ENCODE measurements at places on chromosomes 7 and 10.

DNA sequence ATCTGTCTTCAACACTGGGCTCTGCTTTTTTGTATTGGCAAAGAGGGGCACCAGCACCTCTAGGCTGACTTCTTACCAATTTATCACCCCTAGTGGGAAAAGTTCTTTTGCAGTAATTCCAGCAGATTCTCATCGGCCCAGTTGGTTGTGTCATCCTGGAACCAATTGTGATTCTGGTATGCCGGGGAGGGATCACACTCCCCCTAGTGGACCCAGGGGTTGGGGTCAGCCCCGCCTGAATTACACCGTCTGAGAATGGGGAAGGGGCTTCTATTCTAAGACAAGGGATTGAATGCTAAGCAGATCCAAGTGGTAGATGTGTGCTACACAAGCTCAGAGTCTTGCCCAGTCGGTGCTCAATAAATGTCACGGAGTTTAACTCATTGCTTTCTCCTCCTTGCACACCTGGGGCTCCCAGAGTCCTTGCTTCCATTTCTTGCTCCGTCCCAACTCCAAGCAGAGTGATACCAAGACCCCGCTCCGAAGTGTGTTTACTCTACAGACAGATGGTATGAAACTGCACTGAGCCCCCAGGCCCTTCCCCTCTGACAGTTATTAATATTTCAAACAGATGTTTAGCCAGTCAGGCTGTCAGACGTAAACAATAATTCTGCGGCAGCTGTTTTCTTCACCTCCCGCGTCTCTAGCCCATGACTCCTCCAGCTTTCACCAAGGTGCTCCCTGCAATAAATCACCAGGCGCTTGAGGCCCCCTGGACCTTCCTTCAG lies 71.9 kb downstream of the C10orf105 start:
- DNase-seq: no peak

DNA sequence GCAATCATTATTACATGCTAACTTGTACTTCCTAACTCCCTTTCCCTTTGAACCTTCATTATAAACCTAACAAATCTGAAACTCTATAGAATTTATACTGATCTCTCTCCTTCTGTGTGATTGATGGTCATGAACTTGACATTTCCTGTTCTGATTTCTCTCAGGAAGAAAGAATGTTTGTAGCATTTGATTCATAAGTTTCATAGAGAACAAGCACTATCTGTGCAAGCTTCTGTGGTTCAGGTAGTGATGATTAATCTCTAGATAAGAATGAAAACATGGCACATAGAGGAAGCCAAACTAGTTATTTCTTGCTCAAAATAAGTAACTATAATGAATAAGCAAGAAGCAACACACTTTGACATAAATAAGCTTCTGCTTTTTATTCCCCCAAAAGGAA lies 34.2 kb downstream of the TFPI2 start:
- no peak for DNase-seq

DNA sequence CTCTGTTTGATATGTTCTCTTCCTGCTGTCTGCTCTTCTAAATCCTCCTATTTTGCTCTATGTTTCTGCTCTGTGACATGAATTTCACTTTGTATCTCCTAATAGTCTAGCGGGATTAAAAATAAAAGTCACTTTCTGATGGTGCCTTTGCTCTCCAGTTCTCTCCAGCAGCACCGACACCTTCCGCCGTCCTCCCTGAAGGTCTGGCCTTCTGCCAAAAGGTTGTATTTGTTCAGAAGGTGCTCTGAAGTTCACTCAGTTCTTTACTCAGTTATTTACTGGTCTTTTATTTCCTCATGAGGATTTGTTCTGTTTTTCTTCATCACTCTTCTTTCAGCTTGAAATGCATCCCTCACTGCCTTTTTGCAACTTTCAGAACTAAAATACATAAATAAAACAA lies 11.2 kb upstream of the EPHA1 start:
- DNase-seq: no peak

DNA sequence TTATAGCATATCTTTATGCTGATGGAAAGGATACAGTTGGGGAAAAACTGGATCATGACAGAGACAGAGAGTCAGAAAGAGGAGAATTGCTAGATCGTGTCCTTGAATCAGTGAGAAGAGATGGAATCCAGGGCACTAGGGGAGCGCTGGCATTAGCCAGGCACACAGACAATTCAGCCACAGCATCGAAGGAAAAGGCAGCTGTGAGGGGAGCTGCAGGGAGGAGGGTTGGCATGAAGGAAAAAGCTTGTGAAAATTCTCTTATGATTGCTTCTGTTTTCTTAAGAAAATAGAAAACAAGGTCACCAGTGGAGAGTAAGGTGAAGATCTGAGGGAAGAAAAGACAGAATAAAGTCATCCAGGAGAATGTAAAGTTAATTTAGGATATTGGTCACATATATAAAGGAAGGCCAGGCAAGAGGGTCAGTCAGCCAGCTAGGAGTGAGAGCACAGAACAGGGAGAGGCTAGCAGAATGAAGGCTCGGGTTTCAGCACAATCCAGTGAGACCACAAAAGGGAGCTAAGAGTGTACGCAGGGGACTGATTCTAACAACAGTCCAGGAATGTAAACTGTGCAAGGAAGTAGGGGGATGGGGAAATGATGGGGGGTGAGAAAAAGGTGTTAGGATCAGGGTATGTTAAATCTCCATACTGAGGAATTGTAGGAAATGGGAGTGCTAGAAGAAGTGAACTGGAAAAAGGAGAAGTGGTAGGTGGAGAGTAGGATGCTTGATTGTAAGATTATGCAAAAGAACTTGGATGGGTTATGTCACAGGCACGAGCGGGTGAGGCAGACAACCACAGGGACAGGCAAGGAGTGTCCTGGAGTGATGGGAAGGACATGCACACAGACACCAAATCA lies 112.0 kb downstream of the RNF32 start:
- DNase-seq: no peak

- DNase-seq: no peak
These were observed 53.6 kb downstream of the PIK3AP1 start for GRCh38 chr10:96666741-96667140.

DNA sequence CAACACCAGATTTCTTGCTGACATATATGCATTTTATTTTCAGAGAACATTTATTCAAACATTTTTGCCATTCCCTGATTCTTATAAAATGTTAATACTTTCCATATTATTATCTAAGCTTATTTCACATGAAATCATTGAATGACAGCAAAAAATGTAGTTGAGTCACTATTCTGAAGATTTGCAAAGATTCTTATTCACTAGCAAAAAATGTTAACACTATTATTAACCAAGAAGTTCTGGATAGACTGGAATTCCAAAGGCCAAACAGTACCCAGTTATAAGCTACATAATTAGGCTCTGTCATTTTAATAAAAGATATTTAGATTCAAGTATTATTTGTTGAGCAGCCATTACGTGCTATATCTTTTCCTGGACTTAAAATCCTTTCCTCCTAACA lies 4.3 kb downstream of the GSTO2 start:
- no peak for DNase-seq

GRCh38 chr7:36684954-36685353 lies 39.3 kb downstream of the AOAH start:
- DNase-seq: no peak

- DNase-seq: no peak
These were observed 25.5 kb downstream of the JAZF1 start for GRCh38 chr7:28155019-28155660.

DNA sequence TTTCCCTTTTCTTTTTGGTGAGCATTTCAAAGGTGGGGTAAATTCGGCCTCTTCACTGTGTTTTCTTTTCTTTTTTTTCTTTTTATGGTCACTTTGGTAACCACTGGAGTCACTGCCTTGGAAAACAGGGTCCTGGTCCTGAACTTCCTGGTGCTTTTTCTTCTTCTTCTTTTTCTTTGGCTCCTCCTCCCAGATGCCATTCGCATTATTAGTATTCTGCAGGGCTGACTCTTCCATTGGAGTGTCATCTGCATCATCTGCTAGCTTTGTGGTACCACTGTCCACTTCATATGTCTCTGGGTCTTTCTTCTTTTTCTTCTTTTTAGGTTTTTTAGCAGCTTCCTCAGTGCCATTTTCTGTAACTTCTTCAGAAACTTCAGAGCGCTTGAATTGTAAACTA lies 10.5 kb downstream of the POLR1F start:
- DNase-seq: no peak

DNA sequence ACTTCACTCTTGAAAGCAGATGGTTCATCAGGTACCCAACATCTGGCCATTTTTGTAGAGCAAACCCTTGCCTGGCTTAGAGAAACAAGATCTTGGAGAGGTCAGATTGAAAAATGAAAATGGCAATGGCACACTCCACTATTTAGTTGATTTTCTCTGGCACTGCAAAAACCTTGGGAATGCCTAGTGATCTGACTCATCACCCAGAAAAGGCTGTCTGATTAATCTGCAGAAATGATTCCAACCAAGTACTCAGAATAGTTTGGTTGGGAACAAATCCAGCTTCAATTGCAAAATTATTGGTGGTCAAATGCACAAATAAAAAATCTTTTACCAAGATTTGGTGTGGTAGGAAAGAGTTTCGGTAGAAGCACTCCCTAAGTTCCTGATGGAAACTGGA lies 351.2 kb downstream of the PHTF2 start:
- DNase-seq: no peak

DNA sequence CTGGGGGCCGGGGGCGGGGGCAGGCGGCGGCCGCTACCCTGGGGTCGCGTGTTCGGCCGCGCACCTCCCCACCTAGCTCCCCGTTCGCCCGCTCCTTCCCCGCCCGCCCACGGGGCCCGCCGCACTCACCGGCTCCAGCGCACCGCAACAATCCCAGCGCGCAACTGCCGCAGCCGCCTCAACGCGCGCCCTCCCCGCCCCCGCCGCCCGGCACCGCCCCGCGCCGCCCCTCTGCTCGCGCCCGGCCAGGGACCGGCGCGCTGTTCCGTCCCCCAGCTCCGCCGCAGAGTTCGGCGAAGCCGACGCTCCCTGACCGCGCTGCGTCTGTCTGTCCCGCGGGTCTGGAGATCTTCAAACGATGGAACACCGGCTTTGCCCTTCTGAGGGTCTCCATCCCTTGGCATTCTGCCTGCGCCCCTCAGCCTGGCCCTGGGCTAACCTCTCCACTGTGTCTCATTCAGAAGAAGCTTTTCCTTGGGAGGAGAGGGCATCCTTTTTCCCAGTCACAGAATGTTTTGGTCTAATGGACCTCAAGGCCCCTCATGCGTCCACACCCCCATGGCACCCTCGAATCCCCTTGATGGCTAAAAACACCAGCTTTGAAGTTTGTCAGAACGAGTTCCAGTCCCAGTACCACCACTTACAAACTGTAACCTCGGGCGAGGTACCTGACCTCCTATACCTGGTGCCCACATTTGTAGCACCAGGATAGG lies at the start of gene NT5C2:
Gene NT5C2, minus strand, starts transcription at position 166 of the 713 bp plus-strand sequence. CDS start 18,314 bp downstream, outside the sequence.
- DNase-seq: peak; percentile 60

GRCh38 chr10:123086281-123086680 lies 49.5 kb upstream of the HMX3 start:
- DNase-seq: no peak

DNA sequence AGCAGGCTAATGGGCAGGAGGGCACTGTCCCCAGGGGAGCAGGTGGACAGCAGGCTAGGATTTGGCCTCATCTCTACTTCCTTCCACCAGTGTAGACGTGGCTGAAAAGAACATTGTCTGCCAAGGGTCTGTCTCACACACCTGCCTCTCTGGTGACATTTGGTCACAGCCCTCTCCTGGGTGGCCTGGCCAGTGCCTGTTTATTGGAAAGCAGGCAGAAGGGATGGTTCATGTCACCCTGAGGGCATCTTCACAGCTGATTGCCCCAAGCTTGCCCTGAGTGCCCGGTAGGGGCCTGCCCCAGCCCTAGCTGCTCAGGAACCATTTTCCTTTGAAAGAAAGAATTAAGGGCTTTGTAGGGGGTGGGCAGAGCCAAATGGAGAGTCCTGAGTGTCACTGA lies 138.7 kb downstream of the C10orf105 start:
- no peak for DNase-seq

DNA sequence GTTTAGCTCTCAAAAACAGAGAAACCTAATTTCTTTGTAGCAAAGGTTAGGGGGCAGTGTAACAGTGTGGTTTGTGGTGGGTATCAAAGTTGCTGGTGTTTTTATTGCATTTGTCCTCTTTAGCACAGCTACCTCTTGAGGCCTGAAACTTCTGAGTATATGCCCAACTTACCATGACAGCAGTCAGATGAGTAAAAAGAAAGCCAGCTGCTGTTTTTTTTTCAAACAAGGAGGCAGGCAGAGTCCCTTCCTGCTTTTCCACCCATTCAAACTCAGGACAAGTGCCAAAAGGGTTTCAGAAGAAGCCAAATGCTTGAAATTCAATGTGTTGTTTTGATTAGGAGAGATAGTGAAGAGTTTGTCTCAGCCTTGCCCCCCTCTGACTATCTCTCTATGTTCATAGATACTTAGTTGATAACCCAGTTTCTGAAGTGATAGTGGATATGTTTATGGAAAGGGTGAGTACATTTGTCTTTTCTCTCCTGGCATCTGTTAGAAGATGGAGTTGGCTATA lies 23.1 kb downstream of the GBF1 start:
- DNase-seq: no peak

DNA sequence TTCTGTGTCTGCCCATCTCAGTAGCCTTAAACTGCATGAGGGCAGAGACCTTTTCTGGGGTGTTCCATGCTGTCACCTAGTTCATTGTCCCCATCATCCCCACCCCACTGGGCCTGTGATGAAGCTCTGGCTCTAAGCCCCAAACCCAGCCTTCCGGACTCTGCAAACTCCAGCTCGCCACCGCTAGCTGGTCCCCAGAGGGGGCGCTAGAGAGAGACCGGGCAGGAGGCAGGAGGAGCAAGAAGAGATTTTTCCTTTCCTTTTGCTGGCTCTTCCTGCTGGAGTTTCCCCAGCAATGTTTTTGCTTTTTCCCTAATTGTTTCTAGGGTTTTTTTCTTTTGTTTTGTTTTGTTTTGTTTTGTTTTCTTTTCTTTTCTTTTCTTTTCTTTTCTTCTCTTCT lies 234.4 kb downstream of the TEX36 start:
- no peak for DNase-seq

DNA sequence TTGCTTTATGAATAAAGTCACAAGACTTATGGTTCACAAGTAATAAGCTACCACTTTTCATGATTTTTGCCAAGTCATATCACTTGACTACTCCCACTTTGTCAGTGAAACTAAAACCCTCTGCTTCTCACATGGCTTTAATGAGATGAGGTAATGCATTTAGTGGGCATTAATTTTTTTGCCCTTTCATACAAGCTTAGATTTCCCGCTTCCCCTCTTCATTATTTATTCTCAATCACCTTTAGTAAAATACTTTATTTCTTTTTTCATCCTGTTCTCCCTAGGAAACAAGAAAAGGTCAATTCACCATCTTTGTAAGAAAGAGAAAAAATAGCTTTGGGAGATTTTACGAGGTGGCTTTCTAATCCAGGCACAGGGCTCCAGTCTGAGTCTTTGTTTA lies 109.6 kb upstream of the STARD3NL start:
- no peak for DNase-seq

GRCh38 chr10:86372119-86372783 lies 5.7 kb upstream of the GRID1 start:
- DNase-seq: no peak

GRCh38 chr10:118459642-118460193 lies 117.6 kb upstream of the FAM204A start:
- peak; percentile 6 for DNase-seq

Measured in activated naive CD8-positive, alpha-beta T cell treated with anti-CD3 and anti-CD28 coated beads, Interleukin-2, amount 50 U/mL, for 16 hours (primary cell).